ENCODE measurements at places on chromosomes 7 and 10.

DNA sequence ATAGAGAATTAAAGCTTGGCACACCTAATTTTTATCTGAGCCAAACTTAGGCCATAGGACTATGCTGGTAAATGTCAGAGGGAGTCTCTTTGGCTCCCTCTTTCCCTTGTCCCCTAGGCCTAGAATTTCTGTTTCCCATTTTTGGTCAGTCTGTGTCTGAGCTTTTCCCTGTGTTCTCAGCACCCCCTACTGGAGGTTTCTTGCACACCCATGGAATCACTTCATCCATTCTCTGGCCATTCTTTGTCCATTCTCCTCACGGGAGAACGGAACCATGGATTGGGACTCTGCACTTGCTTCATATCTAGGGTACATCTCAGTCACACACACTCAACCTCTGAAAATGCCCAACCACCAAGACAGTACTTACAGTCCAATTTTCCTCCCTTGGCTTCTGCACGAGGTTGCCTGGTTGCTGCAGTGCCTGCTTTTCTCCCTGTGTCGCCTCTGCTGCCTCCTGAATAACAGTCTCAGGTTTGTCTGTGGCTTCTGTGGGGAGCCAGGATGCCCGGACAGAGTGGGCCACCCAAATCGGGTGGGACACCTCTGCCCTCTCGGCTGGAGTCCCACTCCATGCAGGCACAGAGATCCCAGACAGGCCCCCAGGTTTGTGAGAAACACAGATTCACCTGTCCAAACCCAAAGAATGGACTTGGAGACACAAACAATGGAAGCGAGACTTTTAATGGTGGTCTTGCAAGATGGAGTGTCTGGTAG lies 35.1 kb upstream of the DNAH11 start:
- peak; percentile 4 for DNase-seq

GRCh38 chr10:18528292-18528691 lies 123.1 kb downstream of the NSUN6 start:
- DNase-seq: no peak

DNA sequence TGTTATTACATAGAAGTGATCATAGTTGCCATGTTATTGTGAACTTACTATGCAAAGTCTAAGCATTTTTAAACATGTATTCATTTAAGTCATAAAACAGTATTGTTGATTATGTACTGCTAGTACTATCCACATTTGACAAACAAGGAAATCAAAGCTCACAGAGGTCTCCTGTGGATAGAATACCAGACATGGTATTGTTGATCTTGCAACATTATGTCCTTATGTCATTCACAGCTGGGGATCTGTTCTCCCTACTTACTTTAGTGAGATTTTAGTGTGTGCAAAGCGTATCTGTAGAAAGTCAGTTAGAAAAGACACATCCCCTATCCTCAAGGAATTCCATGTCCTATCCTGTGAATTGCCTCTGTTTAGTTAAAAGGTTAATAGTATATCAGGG lies 106.1 kb downstream of the SND1 start:
- no peak for DNase-seq

DNA sequence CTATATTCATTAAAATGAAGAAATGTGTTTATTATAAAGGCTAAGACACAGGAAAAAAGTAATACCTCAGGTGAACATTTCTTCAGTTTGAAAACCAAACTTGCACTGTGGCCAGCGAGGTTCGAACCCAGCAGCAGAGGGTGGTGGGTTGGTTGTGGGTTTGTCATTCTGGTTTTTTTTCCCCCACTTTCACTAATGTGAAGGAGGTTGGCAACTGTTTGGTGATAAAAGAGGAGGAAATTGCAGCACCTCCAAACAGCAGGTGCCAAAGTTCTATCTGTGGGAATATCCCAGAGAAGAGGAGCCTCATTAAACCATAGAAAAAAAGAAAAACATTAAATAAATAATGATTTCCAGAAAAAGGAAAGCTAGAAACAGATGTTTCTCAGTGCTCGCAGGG lies 36.6 kb upstream of the YAE1 start:
- no peak for DNase-seq

DNA sequence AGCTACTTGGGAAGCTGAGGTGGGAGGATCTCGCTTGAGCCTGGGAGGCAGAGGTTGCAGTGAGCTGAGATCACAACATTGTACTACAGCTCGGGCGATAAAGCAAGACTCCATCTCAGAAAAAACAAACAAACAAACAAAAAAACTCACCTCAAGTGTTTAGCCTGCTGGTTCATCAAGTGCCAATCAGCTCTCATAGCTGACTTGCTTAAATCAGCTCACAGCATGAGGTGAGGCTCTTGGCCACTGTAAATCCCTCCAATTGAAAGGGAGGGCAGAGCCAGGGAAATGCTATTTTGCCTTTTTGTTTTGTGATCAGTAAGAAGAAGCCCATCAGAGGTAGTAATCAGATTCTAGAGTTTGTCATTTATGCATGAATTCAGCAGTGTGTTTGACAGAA lies 112.3 kb downstream of the RAB11FIP2 start:
- no peak for DNase-seq

DNA sequence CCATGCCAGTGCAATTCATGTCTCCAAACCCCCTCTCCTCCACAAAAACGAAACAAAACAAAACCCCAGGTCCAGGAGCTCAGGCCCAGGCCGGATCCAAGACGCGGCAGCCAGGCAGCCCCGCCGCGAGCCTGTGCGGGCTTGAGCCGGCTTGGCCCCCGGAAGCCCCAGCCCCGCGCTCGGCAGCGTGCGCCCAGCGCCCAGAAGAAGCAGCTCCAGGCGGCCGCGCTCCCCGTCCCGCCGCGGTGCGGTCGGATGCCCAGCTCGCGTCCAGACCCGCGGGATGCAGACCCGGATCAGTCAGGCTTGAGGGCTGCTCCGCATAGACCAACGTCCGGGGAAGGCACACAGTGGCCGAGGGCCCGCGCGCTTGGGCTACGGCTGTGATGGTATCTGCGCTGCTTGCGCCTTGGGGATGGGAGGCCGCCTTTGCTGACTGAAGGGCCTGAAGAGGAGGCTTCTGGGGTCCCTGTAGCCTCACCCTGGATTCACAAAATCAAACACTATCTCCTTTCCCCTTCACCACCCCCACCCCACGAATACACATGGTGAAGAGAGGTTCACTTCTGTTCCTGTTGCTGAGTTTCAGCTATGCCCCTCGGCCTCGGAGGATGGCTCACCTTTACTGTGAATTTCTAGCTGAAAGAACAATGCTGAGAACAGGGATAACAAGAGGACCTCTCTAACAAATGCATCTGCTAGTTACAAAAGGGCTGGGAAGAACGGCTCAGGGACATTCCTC lies 79.9 kb upstream of the EN2 start:
- no peak for DNase-seq

- no peak for DNase-seq
These were observed at the start of gene PPP1R3A for GRCh38 chr7:113918946-113919345. Gene PPP1R3A, minus strand, starts transcription at chr7:113919009. Its CDS starts 13 bp downstream, at chr7:113918996.

GRCh38 chr7:93544691-93545090 lies 29.8 kb downstream of the CALCR start:
- DNase-seq: no peak

DNA sequence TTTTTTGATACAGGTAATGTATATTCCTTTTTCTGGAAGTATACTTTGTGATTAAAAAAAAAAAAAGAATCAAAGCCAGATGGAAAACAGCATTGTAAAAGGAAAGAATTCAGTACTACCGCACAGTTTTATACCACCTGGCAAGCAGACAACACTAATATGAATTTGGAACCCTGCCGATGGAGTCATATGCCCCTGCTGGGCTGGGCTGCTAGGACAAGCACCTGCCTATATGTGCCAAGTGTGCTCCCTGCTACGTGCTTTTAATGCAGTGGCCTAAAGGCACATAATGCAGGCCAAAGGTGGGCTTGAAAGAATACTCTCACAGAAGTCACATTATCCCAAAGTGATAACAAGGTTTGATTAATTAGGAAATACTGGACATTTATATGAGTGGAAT lies 29.8 kb upstream of the WAC start:
- no peak for DNase-seq

GRCh38 chr7:92253251-92253650 lies 7.5 kb downstream of the ANKIB1 start:
- no peak for DNase-seq

DNA sequence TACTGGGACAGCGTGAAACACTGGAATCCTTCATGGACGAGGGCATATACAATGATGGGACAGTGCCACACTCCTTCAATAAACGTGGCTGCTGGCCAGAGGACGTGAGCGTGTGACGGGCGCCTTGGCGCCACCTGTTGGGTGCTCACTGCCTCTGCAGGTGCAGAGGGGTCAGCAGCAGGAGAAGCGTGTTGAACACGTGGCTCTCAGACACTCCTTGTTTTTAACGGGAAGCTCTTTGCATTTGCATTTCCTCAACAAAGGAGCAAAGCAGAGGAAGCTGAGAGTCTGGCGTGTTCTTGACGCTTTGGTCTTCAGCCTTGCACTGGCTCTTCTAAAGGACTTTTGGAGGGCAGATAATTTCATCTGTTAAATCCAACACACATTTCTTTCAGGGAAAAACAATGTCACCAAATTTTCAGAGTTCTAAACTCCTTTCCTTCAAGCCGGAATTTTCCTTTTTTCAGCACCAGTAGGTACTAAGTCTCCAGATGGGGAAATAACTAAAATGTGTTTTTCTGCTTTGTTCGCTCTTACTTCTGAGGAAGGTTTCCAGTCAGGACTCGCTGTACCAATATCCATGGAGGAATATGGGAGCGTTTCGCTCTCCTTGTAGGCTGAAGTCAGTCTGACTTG lies 2.9 kb upstream of the GET4 start:
- DNase-seq: peak; percentile 61

- DNase-seq: no peak
These were observed 100.7 kb downstream of the CDK6 start for GRCh38 chr7:92735707-92736106.

DNA sequence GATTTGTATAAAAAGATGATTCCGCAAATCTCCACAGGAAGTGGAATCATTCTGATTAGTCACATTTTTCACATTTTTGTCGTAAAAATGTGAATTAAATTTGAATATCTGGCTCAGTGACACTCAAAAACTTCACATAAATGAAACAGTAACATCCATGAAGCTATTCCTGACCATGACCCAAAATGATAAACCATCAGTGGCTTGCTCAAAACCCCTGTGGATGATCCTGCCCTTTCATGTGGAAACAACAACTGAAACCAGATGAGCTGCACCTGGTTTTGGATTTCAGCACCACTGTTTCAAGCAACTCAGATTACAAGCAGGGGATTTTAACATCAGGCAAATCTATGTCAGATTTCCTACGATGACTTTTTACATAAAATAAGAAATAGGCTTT lies 80.3 kb downstream of the AMPH start:
- DNase-seq: no peak

DNA sequence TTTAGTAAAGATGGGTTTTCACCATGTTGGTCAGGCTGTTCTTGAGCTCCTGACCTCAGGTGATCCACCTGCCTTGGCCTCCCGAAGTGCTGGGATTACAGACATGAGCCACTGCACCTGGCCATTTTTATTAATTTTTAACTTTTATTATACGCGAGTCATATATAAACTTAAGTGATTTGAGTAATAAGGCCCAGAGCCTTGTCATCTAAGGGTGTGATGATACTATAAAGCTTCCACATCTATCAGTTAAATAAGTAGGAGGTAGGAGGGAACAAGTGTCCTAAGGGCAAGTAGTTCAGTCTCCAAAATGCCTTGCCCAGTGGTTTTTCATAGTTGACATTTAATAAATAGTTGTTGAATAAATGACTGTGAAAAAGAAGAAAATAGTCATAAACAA lies 13.3 kb upstream of the HILPDA start:
- no peak for DNase-seq

DNA sequence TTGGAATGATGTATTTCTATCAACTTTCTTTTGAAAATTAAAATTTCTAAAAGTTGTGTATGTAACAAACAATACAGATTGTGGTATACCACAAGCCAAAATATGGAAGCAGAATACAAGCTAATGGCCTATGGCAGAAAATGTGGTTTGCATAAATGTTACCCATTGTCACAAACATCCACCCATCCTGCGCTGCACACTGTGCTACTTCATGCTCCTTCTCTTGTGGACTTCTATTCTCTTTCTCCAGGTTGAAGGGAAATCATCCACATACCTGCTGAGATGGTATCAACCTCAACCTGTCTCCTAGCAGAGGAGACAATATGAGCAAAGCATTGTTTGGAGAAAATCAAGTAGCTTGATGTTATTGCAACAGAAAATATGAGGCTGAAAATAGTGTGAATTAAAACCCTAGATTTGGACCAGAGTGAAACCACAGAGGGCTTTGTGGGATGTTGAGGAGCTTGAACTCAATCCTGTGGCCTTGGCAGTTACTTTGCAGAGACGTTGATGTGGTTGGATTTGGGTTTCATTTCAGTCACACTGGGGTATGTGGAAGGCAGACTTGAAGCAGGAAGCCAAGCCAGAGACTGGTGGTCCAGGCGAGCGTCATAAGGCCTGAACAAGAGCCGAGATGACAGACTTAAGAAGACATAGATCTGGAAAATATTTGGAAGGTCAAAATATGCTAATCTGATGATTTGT lies 63.8 kb downstream of the ICA1 start:
- DNase-seq: peak; percentile 5

DNA sequence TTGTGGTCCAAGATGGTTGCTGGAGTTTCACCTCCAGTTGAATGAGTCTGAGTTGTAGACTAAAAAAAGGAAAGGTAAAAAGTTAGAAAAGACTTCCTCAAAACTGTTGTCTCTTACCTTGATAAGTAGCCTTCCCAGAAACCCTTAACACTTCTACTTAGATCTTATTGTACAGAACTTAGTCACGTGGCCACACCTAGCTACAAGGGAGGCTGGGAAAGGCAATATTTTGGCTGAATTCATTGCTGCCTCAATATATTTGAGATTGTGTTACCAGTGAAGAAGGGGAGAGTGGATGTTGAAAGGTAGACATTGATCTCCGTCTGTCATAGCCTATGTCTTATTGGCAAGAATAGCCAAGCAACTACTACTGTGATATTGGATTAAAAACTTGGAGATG lies 35.5 kb upstream of the VDAC2 start:
- no peak for DNase-seq

DNA sequence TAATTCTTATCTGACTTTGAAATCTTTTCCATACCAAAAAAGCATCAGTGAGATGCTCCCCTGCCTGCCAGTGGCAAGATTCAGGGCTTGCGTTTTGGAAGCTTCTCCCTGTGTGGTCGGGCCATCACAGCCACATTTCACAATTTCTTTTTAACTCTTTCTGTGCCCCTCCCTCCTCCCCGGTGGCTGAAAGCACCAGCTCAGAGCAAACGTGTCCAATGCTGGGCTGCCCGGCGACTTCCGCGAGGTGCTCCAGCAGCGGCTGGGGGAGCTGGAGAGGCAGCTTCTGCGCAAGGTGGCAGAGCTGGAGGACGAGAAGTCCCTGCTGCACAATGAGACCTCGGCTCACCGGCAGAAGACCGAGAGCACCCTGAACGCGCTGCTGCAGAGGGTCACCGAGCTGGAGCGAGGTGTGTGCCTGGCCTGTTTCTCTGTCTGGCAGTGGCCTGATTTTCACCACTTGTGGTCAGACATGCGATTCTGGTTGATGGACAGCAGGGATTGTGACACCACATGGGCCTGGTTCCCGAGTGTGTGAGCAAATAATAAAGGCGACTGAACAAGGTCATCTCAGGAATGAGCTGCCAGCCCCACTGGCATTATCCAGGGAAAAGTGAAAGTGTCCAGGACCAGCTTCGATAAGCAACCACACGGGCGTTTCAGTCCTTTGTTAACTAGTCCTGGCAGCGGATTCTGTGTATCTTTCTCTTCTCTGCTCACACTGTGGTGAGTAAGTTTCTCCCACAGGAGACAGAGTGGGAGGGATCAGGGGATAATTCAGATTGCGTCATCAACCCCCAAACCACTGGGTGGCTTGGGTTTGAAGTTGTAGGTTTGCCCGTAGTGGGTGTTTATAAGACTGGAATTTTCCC lies 2.6 kb downstream of the NPTX2 start:
- no peak for DNase-seq

GRCh38 chr7:143392875-143393266 lies 11.7 kb downstream of the ZYX start:
- DNase-seq: no peak
